ENCODE measurements at places on chromosomes 12 and 14.

DNA sequence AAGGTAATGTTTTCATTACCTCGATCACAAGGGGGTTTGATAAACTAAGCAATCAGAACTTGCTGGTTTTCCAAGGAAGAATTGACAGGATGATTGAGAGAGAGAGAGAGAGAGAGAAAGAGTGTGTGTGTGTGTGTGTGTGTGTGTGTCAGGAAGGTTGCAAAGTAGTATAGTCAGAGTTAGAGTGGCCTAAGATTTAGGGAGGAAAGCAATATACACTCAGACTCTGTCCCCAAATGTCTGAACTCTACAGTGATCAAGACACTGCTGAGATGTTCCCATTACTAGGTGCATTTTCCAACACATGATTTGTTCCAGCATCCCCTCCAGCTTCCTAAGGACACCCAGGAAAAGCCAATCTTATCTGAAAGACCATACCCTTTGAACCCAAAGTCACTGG, 1074.1 kb downstream of the BCL11B start:
- DNase-seq, result no peak

DNA sequence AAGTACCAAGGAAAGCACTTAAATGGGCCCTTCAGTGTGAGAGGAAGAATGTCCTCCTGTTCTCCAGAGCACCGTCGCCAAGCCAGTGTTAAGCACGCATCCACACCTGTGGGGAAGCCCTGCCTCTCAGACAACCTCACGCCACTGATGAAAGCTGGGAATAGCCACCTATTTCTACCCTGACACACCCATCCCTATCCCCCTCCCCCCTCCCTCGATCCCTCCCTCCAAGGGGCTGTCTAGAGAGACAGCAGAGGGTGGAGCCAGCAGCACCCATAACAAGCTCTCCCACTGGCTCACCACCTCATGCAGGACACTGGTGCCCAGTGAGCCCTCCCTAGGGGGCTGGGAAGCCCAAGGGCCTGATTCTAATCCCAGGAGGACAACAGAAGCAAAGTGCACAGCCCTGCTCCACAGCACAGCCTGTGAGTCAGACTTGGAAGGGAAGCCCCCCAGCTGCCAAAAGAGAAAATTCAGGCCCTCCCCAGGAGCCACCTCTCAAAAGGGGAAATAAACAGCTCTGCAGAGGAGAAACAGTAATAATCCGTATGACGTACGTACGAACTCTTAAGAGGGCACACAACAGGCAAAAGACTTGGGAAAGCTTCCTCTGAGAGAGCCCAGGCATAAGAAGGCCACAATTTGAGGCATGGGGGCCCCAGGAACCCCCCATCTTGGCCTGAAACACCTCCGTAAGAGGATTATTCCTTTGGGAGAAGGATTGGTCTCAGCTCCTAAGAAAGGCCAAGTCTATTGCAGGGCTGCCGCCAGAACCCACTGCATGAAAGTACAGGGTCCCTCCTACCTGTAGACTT, 7.8 kb downstream of the PITPNM2 start:
- DNase-seq, result peak; percentile 90

DNA sequence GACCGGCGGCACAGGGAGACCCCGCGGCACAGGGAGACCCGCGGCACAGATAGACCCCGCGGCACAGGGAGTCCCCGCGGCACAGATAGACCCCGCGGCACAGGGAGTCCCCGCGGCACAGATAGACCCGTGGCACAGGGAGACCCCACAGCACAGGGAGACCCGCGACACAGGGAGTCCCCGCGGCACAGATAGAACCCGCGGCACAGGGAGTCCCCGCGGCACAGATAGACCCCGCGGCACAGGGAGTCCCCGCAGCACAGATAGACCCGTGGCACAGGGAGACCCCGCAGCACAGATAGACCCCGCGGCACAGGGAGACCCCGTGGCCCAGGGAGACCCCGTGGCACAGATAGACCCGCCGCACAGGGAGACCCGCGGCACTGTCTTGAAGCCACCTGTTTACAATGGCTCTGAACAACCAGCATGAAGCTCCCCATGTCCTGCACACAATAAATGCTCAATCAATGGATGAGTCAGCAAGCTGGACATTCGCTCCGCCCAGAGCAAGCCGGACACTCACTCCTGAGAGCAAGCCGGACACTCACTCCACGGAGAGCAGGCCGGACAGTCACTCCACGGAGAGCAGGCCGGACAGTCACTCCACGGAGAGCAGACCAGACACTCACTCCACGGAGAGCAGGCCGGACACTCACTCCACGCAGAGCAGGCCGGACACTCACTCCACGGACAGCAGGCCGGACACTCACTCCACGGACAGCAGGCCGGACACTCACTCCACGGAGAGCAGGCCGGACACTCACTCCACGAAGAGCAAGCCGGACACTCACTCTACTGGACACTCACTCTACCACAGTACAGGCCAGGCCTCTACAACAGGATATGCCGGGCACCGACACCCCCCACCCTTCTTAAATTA, 121.9 kb downstream of the RFLNA start:
- DNase-seq, result no peak

DNA sequence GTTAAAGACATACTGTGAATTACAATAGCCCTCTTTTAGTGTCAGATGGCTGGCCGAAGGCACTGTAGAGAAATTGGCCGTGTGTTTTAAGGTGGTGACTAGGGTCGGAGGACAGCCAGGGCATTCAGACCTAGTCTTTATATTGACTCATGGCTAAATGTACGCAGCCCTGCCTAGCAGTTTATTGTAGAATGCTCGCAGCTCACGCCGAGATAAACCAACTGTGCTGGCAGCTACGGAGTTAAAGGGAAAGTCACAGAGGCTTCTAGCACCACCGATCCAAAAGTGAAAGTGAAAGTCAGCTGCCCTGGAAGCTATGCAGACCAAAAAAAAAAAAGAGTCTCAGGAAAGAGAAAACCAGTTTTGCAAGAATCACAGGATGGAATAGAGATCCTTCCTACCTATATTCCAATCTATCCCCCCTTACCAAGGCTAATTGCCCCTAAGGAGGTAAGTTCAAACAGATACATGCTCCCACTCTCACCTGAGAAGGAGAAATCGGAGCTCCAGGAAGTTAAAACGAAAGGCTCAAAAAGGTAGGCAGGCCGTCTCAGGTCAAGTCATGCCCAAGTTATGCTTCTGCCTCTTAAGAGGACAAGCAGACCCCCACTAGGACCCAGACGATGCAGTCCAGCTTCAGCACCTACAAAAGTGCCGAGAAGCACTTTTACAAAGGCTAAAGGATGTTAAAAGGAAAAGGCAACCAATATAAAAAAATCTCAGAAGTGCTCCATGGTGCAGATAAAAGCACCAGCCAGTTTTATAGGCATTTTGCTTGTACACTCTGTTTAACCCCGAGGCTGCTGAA, 24.8 kb downstream of the KLRK1 start:
- no peak for DNase-seq

DNA sequence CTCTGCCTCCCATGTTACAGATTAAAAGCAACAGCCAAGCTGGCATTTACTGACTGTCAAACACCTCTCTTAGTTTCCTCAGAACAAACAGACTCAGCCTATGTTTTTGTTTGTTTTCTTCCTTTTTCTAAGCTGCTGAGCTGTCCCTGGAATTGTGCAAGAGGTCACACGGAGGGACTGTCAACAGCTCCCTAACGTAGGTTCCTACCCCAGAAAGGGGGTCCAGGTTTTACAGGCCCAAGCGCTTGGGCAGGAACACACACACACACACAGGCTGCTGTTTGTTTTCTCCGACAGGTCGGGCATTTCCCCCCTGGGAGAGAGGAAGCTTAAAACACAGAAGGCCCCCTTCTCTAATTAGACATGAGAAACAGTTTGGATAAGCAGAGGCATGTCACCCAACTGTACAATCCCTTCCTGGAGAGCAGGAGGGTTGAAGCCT, 739.6 kb upstream of the TBX3 start:
- DNase-seq, result no peak

GRCh38 chr12:16939871-16940306, 333.9 kb upstream of the LMO3 start:
- DNase-seq, result peak; percentile 81

GRCh38 chr12:6068227-6068626, 56.2 kb downstream of the VWF start:
- no peak for DNase-seq

GRCh38 chr12:81081726-81082125, 3.8 kb downstream of the ACSS3 start:
- DNase-seq, result no peak

DNA sequence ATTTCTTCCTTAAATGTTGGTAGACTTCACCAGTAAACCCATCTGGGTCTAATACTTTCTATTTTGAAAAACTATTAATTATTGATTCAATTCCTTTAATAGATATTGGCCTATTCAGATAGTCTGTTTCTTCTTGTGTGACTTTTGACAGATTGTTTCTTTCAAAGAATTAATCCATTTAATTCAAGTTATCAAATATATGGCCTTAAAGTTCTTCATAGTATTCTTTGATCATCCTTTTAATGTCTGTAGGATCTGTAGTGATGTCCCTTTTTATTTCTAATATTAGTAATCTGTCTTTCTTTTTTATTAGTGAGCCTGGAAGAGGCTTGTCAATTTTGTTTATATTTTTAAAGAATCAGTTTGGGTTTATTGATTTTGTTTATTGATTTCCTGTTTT, 190.0 kb downstream of the SLC38A4 start:
- DNase-seq, result no peak

- DNase-seq, result no peak
These were observed 81.3 kb downstream of the ERGIC2 start for GRCh38 chr12:29299633-29300032.

GRCh38 chr14:87998482-87998881, 5.5 kb upstream of the GALC start:
- DNase-seq, result no peak

DNA sequence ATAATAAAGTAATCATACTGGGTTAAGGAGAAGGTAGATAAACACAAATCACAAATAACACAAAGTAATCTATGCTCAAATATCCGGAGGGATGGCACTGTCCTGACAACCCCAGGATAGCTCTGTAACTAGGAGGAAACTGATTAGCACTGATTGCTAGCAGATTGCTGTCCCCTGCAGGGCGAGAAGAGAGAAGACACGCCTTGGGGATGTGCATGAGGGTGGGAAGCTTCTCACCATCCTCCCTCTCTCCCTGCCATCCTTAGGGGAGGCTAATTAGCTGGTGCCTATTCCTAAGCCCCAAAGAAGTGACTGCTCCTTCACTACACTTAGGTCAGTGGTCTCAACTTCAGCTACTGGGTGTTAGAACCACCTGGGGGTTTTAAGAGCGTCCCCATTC, 27.0 kb upstream of the TMEM260 start:
- peak; percentile 53 for DNase-seq

DNA sequence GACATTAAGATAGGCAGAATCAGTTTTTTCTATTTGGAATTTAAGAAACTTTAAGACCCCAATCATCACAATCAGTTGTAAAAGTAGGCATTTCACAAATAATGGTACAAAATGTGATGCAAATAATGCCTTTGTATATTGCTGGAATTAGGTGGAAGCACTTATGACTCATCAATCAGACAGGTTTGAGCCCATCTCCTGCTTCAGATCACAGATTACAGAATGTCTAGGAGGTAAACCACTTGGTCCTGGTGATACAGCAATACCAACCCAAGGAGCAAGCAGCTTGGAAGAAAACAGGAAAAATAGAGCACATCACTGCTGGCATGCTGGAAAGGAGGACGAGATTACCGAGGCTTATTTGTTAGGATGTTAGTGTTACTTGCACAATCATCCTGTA, 57.6 kb downstream of the C12orf56 start:
- no peak for DNase-seq

GRCh38 chr12:28489246-28489645, 299.0 kb downstream of the CCDC91 start:
- DNase-seq, result no peak

DNA sequence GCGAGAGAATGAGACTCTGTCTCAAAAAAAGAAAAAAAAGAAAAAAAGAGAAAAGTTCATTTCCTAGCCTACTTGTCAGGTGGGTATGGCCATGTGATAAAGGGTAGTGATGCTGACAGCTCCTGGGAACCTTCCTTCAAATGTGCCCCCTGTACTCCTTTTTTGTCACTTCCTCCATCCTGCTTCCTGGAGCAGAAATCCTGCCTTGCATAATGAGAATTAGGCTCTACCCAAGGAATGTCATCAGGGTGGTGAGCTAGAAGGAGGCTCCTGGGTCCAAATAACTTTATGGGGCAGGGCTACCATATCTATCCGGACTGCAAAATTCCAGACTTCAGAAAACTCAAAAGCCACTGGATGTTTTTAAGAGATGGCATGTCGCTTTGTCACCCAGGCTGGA, 27.8 kb upstream of the FBXO34 start:
- no peak for DNase-seq

DNA sequence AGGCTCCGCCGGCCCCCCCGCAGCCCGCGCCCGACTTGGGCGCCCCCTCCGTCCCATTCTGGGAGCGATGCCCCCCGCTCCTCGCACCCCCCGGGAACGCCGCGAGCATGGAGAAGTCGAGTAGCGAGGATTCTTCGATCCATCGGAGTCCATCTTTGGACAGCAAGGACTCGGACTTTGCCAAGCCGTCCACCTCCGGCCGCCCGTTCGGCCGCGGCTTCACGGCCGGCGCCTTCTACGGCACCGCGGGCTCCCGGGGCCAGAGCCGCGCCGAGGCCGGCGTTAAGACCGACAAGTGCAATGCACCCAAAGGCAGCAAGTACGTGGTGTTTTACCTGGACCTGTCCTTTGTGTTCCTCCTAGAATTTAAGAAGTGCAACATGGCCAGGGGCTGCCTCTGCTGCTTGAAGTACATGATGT, 123.6 kb downstream of the TSPAN9 start:
- no peak for DNase-seq

DNA sequence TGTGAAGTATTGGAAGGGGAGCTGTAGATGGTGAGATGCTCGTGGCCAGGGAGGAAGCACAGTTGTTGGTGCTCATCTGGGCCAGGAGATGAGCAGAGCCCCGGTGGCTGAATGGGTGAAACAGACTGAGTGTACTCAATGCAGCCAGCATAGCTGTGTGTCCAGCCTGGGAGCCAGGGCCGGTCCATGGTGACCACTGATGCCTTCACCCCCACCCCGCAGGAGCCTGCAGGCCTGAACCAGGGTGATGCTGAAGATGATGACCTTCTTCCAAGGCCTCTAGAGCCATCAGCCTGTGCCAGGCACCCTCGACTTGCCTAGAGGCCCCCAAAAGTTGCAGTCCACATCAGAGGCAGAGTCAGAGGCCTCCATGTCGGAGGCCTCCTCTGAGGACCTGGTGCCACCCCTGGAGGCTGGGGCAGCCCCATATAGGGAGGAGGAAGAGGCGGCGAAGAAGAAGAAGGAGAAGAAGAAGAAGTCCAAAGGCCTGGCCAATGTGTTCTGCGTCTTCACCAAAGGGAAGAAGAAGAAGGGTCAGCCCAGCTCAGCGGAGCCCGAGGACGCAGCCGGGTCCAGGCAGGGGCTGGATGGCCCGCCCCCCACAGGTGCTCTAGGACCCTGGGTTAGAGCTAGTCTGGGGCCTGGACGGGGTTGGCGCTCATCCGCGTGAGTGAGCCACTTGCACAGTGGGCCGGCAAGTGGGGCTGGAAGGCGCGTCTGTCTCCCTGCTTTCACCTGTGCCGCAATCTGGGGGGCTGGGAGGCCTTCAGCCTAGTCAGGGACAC, 3.0 kb downstream of the TNFAIP2 start:
- DNase-seq, result no peak

GRCh38 chr12:34601689-34602088, 579.4 kb downstream of the ALG10 start:
- no peak for DNase-seq

- no peak for DNase-seq
These were observed 128.4 kb downstream of the DAD1 start for GRCh38 chr14:22460461-22461195.

- no peak for DNase-seq
These were observed 447.5 kb downstream of the AACS start for GRCh38 chr12:125512541-125513298.

Data from WERI-Rb-1 (cell line).